ENCODE measurements at places on chromosomes 4 and X.

DNA sequence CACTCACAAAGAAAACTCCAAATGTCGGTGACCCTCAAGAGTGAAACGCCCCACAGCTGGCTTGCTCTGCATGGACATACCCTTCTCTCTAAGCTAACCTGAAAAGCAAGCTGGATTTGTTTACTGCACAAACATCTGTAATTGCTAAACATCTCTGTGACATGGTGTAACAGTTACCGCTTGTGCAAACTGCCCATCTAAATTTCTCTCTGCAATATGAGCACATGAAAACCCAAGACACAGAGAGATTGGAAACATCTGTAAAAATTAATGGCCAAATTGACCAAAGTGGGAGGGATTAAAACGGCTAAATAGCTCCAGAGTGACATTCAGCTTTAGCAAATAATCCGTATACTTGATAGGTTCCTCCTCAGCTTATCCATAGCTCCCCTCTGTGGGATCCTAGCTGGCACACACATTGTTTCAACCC lies 155.0 kb upstream of the MAP3K15 start:
- no peak for DNase-seq

DNA sequence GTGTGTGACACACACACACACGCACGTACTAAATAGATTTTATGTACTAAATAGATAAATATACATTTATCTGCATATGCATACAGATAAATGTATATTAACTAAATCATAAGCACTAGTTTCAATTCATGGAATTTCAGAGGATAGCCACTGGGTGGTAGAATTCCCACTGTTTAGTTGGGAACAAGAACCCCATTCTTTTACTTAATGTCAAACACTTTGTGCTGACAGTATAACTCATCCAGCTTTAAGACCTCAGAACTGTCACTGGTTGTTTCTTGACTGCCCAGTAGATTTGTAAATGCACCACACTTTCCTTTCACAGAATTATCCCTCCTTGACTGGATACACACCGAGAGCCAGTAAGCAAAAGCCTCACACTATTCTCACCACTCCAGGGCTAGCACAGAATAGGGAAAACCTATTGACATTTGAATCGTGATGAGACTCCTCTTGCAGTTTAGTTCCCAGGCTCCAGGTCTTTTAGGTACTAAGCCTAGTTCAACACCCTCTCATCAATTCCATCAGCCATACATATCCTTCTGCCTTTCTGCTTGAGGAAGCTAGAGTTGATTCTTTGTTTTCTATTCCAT lies 32.4 kb downstream of the PPARGC1A start:
- no peak for DNase-seq

DNA sequence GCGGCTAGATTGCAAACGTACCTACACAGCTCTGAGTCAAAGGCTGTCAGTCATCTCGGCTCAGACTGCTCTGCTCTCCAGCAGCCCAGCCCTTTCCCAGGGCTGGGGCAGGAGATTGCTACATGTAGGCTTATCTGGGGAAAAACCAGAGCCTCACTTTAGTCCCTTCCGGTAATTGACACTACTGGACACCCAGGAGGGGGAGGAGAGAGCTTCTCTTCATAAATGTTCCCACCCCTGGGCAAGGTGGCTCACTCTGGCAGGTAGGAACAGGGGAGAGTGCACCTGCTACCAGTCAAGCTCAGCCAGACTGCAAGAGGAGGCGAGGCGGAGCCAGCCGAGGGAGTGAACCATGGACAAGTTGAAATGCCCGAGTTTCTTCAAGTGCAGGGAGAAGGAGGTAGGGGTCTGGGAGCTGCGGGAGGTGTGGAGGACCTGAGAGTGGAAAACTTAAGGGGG lies at the start of gene SLC6A14:
SLC6A14 (plus strand) TSS at position 249 of the 459 bp plus-strand sequence; CDS start at position 353, 104 bp downstream.
- no peak for DNase-seq

DNA sequence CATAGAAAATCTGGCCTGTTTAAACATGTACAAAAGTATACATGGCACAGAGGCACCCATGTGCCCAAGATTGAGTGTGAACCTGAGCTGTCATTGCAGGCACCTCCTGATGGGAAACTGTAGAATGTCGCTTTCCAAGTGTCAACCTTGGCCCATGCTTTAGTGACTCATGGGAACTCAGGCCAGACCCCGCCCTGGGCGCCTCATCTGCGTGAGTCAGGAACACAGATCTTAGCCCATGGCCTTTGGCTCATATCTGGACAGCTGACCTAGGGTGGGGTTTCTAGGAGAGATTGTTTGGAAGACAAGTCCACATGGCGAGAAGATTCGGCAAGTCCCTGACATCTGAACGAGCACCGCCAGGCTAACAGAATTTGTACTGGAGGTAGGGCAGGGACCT lies 50.0 kb downstream of the CYTL1 start:
- no peak for DNase-seq

DNA sequence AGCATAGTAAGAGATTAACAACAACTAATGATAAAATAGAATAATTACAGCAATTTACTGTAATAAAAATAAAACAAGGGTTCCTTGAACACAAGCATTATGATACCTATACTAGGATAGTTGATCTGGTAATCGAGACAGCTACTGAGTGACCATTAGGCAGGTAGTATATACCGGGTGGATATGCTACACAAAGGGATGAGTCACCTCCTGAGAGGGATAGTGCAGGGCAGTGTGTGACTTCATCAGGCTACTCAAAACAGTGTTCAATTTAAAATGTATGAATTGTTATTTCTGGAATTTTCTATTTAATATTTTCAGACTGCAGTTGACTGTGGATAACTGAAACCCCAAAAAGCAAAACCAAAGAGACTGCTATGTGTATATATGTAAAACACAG lies 9.7 kb upstream of the ANTXR2 start:
- no peak for DNase-seq

DNA sequence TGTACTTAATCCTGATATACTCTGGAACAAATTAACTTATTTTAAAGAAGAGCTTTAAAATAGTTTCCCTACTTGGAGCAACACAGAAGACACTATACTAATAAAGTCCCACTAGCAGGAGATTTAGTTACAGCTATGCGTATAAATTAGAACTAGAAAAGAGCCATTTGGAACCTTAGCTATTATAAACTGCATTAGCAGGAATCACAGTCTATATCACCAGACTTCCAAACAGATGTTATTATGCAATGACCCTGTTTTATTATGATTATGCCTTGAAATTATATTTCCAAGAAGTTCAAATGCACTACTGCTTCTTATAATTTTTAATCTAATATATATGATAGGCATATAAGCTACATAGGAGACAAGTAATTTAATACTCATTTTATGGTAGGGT lies 95.5 kb upstream of the WDR44 start:
- DNase-seq = no peak

DNA sequence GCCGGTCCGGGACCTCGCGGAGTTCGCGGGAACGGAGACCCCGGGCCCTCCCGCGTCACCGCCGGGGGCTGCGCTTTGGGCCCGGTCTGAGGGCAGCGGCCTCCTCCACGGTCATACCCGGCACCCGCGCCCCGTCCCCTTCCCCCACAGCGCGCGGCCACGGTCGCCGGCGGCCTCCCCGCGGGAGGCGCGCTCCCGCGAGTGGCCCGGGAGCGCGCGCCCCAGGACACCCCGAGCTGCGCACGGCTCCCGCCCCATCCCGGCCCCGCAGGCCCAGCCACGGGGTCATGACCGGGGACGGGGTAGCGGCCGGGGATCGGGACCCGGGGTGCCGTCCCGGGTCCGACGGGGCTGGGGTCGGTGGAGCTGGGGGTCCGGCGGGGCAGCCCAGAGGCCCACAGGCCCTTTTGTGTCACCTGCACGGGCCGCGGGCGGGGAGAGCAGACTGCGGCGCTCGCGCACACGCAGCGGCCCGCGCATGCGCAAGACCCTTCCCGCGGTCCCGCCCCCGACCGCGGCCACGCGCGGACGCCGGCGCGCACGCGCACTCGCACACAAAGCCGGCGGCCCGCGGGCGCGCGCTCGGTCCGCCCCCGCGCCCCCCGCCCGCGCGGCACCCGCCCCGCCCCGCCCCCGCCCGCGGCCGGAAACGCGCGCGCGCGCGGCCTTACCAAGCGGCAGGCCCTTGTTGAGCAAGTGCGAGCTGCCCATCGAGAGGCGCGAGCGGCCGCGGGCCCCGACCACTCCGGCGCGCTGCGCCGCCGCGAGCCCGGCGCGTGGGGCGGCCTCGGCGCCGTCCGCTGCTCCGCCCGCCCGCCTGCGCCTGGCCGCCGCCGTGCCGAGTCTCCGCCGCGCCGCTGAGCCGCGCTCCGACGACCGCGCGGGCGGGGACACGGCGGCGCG lies at the start of gene CTBP1:
CTBP1 (minus strand) TSS at position 886 of the 903 bp plus-strand sequence. CDS start 7,799 bp downstream, outside the sequence.
- DNase-seq = peak; percentile 76

DNA sequence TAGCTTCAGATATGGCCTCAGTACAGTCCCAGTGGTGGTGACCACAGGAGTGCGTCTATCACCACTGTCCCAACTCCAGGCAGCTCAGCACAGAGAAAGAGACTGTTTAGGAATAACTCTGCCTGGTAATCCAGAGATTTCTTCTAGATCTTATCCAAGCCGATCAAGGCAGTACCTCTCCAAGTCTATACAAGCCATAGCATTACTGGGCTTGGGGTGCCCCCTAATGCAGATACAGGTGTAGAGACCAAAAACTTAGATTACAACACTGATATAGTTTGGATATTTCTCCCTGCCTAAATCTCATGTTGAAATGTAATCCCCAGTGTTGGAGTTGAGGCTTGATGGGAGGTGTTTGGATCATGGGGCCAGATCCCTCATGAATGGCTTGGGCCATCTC lies 100.9 kb downstream of the PTCHD1 start:
- no peak for DNase-seq

- DNase-seq = no peak
These were observed 221.3 kb downstream of the RAB28 start for GRCh38 chr4:13262816-13263215.

DNA sequence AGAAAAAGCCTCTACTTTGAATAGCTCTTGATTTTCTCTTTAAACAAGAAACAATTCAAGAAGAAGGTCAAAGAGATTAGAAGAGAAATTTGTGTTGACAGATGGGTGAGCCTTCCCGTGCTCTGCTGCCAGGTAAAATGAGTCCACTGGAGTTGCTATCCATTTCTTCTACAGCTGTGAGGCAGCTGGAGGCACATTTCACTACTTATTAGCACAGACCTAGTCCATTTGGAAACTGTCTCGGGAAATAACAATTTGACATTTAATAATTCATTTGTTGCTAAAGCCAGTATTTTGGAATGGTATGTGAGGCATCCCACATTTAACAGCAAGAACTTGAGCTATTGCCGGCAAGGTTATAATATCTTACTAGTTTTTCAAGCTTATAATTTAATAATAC lies 396.8 kb upstream of the GRIA3 start:
- no peak for DNase-seq

- no peak for DNase-seq
These were observed 135.3 kb downstream of the CPZ start for GRCh38 chr4:8727546-8728510.

GRCh38 chrX:16743604-16744325 lies 24.4 kb downstream of the SYAP1 start:
- DNase-seq = no peak

DNA sequence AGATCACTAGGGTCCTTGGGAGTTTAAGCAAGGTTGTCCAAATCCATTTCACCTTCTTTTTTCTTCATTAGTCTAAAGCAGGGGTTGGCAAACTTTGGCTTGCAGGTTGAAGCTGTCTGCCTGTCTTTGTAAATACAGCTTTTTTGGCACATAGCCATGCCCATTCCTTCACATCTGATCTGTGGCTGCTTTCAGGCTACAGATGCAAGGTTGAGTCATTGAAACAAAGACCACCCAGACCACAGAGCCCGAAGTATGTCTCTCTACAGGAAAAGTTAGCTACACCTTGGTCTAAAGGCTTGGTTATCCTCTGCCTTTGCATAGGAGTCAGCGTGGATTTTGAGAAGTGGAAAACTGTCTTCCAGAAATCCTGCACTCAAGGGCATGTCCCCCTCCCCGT lies 238.1 kb upstream of the STS start:
- DNase-seq = no peak

DNA sequence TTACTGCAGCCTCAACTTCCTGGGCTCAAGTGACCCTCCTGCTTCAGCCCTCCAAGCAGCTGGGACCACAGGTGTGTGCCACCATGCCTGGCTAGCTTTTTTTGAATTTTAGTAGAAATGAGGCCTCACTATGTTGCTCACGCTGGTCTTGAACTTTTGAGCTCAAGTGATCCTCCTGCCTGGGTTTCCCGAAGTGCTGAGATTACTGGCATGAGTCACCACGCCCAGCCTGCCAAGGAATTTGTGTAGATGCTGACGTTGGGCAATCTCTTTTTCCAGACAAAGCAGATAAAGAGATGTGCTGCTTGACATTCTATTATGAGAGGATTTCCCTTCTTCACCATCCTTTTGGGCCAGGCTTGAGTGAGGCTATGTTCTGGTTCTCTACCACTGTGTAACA lies 254.5 kb upstream of the RPS6KA3 start:
- no peak for DNase-seq

GRCh38 chrX:110156167-110156754 lies 153.3 kb downstream of the TMEM164 start:
- no peak for DNase-seq

DNA sequence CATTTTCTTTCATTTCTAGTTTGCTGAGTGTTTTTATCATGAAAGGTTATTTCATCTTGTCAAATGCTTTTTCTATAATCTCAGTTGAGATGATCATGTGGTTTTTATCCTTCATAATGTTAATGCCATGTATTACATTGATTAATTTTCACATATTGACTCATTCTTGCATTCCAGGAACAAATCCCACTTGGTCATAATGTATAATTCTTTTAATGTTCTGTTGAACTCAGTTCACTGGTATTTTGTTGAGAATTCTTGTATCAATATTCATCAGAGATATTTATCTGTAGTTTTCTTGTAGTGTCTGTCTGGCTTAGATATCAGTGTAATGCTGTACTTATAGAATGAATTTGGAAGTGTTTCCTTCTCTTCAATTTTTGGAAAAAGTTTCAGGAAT lies 16.7 kb upstream of the LHFPL1 start:
- DNase-seq = no peak

DNA sequence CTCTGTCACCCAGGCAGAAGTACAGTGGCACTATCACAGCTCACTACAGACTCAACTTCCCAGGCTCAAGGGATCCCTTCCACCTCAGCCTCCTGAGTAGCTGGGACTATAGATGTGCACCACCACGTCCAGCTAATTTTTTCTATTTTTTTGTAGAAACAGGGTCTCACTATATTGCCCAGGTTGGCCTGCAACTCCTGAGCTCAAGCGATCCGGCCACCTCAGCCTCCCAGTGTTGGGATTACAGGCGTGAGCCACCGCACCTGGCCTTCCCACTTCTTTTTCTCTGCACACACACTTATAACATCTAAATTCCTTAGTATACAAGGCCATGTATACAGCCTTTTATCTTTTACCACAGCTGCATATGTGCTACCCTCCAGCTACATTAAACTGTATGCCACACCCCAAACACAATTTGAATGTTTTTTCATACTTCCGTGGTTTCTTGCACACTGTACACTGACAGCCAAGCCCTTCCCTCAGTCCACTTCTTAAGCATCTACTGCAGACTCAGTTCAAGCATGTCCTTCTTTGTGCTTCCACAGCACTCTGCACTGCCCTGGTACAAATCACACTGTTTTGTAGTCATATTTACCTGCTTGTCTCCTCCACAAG lies 6.5 kb downstream of the SLC7A3 start:
- no peak for DNase-seq

GRCh38 chr4:71304289-71304850 lies 34.5 kb upstream of the SLC4A4 start:
- no peak for DNase-seq
